T-helper 17 cell (primary cell): ENCODE measurements at places on chromosomes 5 and 9.
A peak's percentile ranks its signal among the peaks of the same experiment; 100 is the strongest.

DNA sequence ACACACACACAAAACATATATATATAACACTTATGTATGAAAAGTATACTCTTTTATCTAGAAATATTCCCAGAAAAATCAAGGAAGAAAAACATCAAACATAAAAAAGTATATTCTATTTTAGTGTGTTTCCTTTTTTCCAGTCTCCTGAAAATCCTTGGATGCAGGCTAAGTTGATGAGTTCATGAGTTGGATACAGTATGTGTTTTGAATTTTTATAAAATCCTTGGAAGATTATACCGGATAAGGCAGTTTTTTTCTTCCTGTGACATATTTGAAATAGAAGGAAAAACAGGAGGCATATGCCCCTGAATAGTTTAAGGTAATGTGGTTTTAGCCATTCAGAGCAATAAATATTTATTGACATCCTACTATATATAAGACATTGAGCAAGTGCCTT is 203.6 kb downstream of the SNX18 start:
- DNase-seq: no peak

- DNase-seq: peak; percentile 45
These were observed 45.4 kb upstream of the ZFR start for GRCh38 chr5:32489791-32490562.

- no peak for DNase-seq
These were observed 69.4 kb downstream of the IQGAP2 start for GRCh38 chr5:76472335-76473008.

GRCh38 chr9:83027153-83027891 is 35.6 kb downstream of the RASEF start:
- DNase-seq: no peak

DNA sequence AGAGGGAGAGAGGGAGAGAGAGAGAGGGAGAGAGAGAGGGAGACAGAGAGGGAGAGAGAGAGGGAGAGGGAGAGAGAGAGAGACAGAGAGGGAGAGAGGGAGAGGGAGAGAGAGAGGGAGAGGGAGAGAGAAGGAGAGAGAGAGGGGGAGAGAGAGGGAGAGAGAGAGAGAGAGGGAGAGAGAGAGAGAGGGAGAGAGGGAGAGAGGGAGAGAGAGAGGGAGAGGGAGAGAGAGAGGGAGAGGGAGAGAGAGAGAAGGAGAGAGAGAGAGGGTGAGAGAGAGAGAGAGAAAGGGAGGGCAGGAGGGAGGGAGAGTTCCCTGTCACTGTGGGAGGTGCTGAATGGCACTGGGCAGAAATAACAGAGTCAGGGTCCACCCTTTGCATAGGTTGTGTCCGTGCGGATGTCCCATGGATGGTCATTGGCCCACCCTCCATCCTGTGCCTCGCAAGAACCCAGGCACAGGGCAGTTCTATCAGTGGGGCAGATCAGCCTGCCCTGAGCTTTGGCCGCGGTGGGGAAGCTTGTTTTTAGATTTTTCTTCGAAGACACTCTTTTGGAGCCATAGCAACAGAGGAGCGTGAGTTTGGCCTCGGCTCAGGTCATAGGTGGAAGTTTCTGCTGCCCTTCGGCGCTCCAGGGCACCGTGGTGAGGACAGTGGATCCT is 30.1 kb downstream of the ADAMTSL2 start:
- DNase-seq: no peak

DNA sequence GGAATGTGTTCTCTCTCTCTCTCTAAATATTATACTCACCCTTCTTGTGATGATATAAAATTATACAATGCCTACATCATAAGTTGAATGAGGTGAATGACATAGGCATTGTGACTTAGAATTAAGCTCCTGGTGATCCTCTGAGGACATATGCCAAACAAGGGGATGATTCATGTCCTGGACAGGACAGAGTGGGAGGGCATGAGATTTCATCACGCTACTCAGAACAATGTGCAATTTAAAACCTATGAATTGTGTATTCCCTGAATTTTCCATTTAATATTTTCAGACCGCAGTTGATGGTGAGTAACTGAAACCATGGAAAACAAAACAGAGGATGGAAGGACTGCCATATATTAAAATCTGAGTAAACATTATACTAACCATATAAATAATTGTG is 782.2 kb upstream of the NUDT12 start:
- DNase-seq: no peak

DNA sequence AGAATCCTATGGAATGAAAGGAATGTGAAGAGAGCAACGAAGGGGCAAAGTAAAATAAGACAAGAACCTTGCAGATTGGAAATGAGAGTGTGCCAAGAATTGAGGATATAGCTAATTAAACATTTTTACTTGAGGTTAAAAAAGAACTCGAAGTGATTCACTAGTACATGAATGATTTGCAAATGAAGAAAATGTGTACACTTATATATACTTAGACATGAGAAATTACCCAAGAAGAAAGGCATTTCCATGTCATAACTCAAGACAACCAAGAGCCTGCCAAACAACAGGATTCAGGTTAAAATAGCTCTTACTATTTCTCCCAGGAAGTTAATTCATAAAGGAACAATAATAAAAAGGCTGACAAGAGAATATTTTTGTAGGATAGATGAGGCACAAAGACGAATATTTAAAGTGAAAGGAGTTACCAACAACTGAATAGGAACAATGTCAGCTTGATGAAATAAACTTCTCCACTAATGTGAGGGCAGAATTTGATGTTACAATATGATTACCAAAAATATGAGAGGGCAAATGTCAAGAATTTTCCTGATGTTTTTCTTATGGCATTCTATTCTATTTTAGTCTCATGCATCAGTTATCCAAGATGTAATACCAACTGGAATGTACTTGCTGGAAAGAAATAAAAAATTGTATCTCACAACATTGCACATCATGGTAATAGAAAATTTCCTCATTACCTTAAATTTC is 18.9 kb upstream of the NPR3 start:
- DNase-seq: no peak

GRCh38 chr5:97111616-97112015 is 30.8 kb downstream of the LIX1 start:
- DNase-seq: no peak

DNA sequence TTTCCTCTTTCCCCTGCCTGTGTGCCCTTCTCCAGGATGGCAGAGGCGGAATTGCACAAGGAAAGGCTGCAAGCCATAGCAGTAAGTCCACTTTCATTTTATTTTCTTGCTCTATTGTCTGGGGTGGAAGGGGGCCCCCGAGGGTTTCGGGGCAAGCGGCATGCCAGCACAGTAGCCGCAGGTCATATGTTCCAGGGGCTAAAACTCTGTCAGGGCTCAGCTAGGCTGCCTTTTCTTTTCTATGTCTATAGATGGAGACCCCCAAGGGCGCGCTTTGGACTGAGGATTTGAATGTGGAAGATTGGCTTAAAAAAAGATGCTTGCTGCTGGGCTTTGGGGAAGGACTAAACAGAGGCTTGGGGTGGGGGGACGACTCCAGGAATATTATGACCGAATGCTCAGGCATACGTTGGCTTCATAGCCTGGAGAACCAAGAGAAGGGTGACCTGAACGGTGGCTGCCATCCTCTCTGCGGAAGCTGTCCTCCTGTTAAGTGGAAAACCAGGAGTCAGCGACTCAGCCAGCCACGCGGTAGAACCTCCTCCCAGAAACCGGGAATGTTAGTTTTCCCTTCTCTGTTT is 545 bp downstream of the PALM2AKAP2 start:
- DNase-seq: no peak

GRCh38 chr9:82152181-82152580 is 163.6 kb downstream of the SPATA31D1 start:
- DNase-seq: no peak

DNA sequence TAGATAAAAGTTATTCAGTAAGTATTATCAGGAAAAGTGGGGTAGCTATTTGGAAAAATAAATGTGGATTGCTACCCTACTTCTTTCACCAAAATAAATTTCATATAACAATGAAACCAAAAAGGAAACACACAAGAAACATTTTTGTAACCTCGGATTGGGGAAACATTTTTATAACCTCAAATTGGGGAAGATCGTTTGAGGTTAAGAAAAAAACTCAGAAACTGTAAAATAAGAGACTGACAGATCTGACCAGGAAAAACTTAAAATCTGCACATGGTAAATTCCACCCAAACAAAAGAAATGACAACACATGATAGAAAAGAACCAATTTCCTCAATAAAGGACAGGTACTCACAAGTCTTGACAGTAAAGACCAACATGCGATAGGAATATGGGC is 13.5 kb downstream of the EFCAB9 start:
- DNase-seq: no peak

GRCh38 chr5:5141625-5142525 is 1.7 kb downstream of the ADAMTS16 start:
- DNase-seq: no peak

- no peak for DNase-seq
These were observed 6.2 kb downstream of the PCSK1 start for GRCh38 chr5:96426831-96427230.

DNA sequence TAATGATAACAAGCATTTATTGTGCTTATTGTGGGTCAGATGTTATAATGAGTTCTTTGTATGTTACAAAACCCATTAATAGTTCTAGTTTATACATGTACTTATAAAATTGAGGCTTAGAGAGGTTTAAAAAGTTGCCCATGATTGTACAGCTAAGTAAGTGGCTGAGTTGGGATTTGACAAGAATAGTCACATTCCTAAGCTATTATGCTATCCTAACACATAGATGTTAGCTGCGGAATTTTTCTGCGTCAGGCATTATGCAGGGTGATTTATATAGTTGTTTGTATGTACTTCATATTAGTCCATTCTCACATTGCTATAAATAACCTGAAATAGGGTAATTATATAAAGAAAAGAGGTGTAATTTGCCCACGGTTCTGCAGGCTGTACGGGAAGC is 12.5 kb downstream of the COMMD10 start:
- DNase-seq: no peak

GRCh38 chr9:136091582-136092352 is 3.3 kb downstream of the NACC2 start:
- no peak for DNase-seq

GRCh38 chr9:96343515-96344360 is 39.8 kb downstream of the SLC35D2 start:
- no peak for DNase-seq

DNA sequence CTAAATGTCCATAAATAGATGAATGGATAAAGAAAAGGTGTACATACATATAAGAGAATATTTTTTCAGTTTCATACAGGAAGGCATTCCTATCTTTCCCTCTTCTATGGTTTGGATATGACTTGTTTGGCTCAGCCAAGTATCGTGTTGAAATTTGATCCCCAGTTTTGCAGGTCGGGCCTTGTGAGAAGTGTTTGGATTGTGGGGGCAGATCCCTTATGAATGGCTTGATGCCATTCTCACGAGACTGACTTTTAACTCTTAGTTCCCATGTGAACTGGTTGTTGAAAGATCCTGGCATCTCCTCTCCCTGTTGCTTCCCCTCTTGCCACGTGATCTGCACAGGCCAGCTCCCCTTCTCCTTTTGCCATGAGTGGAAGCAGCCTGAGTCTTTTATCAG is 421.1 kb upstream of the FTMT start:
- no peak for DNase-seq

DNA sequence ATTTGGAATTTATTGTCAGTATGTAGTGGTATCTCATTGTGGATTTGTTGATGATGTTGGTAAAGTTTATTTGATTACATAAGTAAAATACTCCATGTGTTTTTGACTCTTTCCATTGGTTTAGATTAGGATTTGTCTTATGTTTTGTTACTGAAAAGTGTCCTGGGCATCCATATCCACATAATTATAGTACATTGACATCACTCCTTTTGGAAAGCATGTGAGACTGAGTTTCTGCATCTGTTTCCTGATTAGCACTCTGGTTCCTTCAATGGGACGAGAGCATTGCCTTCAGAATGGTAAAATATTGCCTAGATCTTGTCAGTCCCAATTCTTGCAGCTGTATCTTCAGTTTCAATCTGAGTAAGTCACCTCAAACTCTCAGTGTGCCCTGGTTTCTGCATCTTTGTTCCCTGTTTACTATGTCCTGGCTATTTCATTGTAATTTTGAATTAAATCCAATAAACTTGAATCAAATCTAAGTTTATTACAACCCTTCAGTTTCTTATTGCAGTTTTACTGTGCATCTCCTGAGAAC is 128.1 kb downstream of the FBXO38 start:
- no peak for DNase-seq

DNA sequence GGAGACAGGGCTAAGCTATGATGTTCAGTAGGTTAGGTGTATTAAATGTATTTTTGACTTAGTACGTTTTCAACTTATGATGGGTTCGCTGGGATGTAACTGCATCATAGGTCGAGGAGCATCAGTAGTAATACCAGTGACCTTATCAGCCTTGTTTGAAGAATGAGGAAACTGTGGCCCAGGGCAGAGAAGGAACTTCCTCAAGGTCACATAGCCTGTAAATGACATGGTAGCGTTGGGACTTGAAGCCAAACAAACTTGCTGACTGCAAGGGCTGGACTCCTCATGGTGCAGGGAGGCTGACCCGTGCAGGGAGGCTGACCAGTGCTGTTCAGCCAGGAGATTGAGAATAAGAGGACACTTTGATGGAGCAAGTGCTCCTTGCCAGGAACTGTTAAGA is 21.3 kb upstream of the PTPN3 start:
- DNase-seq: no peak

- no peak for DNase-seq
These were observed 134.5 kb downstream of the TRIO start for GRCh38 chr5:14277385-14278320.

- DNase-seq: no peak
These were observed 60.0 kb upstream of the FOXE1 start for GRCh38 chr9:97793067-97793466.

GRCh38 chr5:58482536-58482935 is 8.7 kb upstream of the GAPT start:
- DNase-seq: no peak

DNA sequence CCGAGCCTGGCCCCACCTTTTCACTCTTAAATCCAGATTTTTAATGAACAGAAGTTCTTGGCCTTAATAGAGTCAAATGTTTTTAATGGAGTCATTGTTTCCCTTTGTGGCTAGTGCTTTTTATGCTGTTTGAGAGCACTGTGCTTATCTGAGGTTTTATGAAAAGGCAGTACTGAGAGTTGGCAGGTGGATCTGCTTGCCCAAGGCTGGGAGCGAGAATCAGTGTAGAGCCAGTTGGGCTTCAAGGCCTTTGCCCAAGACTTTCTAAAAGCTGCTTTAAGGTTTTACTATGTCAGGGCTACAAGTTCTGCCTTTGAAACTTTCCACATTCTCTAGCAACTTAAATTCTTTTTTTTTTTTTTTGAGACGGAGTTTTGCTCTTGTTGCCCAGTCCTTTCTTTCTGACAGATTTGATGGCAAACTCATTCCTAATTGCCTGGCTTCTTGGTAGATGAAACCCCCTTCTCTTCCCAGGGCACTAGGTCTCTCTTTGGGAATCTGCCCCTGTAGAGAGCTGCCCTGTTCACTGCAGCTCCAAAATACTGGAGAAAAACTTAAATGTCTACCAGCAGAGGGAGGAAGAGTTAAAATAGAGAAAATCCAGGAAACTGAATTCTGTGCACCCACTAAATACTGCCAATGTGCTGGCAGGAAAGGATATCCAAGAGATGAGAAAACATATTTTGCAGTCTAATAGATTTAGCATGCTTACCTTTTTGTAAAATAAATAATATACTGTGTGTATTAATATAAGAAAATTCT is 36.9 kb upstream of the CDK20 start:
- no peak for DNase-seq
